Myocyte (in vitro differentiated cells): ENCODE measurements at places on chromosomes 1 and 21.

- no peak for DNase-seq
Measured at GRCh38 chr1:21762022-21762404, 20.9 kb downstream of the USP48 start.

DNA sequence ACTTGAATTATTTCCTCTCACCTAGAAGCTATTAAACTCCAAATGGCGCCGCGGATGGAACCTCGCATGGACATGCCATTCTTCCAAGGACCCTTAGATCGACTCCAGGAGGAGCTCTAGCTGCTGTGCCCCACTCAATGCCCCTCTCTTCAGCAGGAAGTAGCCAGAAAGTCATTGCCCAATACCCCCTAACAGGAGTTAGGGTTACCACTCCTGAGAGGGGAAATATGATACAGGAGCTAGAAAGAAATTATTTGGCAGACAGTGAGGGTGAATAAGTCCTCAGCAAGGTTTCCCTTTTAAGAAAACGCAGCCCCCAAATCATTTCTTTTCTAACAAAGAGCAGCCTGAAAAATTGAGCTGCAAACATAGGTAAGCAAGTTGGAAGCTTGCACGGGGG is 28.6 kb downstream of the TFB2M start:
- no peak for DNase-seq

GRCh38 chr1:14693949-14694348 is 95.5 kb downstream of the KAZN start:
- no peak for DNase-seq

GRCh38 chr1:216044538-216044937 is 378.7 kb downstream of the USH2A start:
- DNase-seq, result peak; percentile 18

- peak; percentile 89 for DNase-seq
Measured at GRCh38 chr1:54965624-54966340, 14.6 kb upstream of the TMEM61 start.

DNA sequence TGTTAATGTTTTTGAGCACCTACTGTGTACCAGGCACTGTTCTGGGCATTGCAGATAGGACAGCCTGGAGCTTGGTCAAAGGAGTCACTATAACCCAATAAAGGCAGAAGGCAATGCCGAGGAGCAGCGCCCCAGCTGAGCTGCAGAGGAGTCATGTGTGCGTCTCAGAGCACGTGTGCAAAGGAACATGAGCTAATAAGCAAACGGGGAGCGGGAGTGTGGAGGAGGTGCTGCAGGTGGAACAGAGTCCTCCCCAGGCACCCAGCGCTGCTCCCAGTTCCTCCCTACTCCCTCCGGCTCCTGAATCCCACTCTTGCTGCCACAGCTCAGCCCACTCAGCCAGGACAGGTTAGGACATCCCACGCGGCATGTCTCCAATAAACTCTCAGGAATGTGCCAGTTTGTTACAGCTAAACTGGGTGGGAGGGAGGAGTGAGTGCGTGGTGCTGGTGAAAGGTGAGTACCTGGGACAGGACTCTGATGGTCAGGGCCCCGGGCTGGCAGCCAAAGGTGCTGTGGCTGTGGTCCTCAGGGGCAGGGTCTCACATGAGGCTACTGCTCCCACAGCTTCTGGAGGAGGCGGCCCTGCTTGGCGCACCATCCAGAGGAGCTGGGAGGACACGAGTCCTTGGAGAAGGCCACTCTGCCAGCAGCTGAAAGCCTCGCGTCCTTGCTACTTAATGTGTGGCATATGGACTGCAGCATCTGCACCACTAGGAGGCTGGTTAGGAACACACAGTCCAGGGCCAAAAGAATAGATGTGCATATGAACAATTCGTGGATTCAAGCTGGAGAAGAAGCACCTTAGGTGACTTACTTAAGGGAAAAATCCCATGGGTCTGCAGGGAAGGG is 52.3 kb downstream of the GRIK3 start:
- no peak for DNase-seq

- DNase-seq, result no peak
Measured at GRCh38 chr1:25206201-25206600, 26.1 kb downstream of the SYF2 start.

DNA sequence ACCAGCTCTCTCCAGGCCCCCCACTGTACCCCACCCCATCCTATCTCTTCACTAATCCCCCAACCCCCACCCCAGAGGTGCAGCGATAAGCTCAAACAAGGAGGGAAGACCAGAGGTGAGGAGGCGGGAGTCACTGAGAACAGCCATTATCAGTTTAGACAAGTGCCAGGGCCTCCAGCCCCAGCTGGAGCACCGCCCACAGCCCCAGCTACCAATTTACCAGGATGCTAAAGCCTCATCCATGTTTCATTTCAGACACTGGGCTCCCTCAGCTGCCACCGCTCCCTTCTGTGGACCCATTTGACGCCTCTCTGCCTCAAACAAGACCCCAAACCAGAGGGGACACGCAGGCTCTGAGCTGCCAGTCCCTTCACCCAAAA is 80.6 kb downstream of the DISP3 start:
- no peak for DNase-seq

DNA sequence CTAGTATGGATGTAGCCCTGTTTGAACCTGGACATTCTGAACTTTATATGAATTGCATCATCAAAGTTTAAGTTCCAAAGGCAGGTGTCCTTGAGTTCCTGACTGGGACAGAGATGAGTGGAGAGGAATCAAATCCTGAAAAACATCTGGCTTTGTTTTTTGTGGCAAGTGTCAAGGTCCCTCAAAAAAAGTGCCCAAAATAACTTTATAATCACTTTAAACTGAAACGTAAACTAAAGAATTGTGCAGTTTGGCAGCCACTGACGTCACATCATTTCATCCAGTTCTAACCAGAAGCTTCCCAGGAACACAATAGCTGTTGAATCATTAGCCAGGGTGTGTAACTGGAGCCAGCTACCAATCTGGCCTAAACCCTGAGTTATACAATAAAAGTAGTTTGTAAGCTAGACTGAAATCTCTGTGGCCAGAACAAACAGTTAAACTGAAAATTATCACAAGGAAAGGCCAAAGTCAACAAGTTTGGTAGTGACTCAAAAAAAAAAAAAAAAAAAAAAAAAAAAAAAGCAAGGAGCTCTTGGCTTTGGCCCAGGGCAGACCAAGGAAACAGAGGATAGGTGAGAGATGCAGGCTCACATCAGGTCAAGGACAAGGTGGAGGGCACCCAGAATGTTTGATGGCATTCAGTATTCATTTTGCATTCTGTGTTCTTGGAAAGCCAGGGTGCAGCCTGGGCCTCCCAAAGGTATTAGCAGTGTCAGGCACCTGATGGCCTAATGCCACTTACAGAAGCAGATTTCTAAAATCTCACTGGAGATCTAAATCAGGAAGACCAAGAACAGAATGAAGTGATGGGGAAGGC is 74.3 kb downstream of the TNFSF18 start:
- DNase-seq, result peak; percentile 58

- no peak for DNase-seq
Measured at GRCh38 chr1:69256036-69256435, 311.7 kb upstream of the LRRC7 start.

DNA sequence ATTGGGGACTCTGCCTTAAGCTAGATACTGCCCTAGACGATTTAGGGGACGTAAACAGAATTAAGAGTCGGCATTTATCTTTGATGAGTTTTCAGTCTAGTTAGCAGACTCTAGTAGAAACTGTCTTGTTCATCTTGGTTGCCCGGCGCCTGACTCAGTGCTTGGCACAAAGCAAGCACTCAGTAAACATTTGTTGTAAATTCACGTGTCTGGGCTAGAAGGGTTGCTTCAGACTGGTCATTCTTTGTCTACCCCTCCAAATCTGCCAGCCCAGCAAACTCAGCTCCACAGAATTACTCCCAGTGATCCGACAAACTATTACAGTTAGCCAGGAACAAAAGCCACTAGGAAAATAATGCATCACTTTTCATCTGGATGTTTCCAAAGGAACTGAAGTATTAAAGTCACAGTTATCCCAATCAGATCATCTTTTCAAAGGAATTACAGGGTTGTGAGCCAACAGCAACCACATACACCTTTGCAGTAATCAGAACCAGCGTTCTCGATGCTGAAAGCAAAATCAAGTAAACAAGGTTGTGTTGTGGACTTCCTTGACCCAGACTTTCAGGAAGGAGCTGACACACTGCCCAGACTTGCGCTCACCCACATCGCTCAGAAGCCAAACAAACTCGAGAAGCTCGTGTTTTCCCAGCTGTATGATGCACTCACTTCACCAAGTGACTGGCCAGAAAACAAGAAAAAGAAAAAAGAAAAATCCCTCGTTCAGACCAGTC is 66.5 kb upstream of the GADD45A start:
- DNase-seq, result peak; percentile 79

DNA sequence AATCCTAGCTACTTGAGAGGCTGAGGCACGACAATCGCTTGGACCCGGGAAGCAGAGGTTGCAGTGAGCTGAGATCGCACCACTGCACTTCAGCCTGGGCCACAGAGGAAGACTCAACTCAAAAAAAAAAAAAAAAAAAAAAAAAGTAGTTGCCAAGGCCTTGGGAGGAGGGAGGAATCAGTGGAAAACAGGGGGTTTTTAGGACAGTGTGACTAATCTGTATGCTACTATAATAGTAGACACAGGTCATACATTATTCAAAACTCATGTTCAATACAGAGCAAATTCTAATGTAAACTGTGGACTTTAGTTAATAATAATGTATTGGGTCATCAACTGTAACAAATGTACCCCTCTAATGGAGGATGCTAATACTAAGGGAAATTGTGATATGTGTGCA is 51.7 kb upstream of the CTPS1 start:
- DNase-seq, result no peak

DNA sequence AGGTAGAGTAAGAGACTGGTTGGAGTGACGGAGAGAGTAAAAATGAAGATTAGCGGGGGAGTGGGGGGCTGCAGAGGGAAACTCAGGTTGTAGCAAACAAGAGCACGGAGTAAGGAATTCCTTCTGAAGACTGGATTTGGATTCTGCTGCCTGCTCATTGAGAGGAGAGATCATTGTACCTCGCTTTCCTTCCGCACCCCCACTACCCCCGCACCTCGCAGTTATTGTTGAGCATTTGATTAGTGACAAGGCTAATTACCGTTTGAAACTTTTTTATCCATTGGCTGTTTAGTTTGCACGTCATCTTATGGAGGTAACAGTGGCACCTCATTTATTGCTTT is 463 bp downstream of the PRPF3 start:
- DNase-seq, result no peak

DNA sequence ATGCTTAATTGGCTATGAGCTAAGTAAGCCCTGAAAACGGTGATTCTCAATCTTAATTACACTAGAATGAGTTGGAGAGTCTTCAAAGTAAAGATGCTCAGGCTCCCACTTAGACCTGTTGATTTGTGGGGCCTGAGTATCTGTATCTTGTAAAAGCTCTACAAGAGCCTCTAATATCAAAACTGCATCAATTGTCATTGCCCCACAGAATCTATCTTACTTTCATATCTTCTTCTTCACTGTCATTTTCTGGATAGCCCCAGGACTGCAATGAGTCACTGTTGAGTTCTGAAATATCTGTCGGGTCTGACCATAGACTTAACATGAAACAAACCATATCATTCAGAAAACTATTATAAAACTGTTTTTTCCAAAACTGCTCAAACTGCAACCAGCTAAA is 102.8 kb upstream of the SERTAD4 start:
- DNase-seq, result no peak

- DNase-seq, result no peak
Measured at GRCh38 chr1:38662126-38662525, 197.4 kb downstream of the RRAGC start.

DNA sequence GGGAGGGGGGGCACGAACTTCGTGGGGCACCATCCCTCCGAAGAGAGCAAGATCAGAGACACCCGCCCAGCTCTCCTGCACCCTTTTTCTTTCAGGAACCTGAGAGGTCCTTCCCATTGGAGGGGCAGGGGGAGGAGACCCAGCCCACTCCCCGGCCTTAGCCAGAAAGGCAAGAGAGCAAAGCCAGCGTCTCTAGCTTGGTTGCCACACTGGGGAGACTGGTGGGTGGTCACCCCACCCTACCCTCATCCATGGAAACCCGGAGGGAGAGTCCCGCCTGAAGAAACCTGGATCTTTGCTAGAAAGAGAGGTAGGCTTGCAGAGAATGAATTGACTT is 246 bp downstream of the ATP2B4 start:
- DNase-seq, result no peak

DNA sequence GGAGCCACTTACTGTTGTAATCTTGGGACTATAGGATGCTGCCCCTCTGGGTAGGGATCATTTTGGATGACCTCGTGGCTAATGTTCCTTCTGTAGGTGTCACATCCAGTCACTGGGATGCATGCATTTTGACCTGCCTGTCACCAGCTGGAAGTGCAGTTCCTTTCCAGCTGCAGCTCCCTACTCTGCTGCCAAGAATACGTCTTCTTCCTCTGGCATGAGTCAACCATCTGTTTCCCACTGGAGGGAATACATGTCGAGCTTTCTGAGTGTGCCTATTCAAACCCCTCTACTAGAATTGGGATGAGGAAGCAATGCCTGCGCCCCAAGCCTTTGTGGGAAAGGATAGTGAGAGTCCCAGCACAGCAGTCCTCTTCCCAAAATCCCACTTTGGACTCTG is 415.5 kb upstream of the ADAMTS5 start:
- DNase-seq, result no peak

DNA sequence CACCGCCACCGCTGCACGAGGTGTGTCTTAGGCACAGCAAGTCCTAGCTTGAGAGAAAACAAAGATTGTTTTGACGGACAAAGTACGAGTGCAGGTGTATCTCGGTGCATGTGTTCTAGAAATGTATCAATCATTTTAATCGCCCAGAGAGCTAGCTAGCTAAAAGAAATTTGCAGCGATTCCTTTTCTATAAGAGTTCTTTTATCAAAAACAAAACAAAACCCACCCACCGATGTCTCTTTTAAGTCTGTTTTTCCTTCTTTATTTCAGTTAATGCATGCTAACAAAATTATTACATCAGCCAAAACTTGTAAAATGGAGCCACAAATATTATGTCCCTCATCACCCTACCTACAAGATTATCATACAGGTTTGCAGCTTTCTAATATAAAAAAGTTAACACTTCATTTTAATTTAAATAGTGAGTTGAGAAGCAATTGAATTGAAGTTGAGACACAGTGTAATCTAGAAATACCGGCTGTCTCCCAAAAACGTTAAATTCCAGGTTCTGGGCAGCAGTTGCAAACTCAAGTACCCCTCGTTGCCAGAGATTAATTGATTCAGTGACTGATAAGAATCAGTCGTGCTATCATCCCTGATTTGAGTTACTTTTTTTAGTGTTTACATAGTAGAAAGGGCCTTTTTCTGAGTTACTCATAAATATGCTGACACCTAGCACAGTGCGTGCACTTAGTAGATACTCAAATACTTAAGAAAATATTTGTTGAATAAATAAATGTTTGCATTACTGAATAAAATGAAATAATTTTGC is 1.5 kb upstream of the SYDE2 start:
- DNase-seq, result no peak

- DNase-seq, result peak; percentile 11
Measured at GRCh38 chr1:95384567-95384966, 150.6 kb downstream of the RWDD3 start.

GRCh38 chr1:39091845-39092645 is 65.9 kb downstream of the NDUFS5 start:
- DNase-seq, result peak; percentile 76

GRCh38 chr1:208007319-208007937 is 96.5 kb upstream of the CD34 start:
- no peak for DNase-seq
